ENCODE measurements at places on chromosomes 3 and 15. TPM values are rescaled to one million over a fixed set of nuclear protein-coding genes. Genes with fewer than 3 reads are reported as not detected.

DNA sequence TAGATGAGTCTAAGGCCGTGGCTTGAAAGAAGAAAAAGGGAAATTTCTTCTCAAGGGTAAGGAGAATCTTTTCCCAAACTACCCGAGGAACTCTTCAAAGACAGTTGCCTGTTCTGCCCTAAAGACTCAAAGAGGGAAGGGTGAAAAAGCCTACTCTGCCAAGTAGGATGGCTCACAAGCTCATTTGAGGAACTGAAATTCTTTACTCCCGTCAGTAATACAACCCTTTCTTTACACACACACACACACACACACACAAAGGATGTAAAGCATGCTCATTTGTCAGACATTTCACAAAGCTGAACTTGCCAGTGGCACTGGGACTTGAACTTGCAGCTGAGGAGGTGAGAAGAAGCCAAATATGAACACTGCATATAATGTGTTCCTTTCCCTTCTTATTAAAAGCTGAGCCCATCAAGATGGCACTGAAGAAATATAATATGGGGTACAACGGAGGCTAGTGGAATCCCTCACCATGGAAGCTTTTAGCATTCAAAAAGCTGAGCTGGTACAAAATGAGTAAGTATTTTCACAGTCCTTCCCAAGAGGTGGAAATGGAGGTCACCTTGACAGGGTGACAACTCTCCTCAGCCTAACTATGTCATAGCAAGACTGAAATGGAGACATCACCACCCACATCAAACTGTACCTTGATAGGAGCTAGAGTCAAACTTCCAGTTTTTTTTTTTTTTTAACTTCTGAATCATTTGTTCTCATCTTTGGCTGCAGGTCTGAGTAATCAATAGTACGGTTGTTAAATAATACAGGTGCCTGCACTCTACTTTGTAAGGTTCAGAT, 57.6 kb downstream of the TAFA4 start:
- DNase-seq: no peak

DNA sequence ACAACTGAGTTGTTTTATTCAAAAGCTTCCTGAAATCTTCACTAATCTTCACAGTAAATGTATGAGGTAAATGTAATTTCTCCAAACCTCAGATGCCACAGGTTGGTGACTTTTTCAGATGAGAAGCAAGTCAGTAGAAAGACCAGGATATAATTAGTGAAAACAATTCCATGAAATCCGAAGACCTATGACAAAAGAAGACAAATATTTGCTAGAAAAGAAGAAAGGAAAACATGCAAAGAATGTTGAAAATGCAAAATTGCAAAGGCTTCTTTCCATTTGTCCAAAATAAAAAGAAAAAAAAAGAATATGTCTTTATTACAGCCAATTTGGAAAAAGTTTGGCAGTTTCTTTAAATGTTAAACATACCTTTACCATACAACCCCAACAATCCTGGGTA, 88.3 kb upstream of the MYRIP start:
- no peak for DNase-seq

DNA sequence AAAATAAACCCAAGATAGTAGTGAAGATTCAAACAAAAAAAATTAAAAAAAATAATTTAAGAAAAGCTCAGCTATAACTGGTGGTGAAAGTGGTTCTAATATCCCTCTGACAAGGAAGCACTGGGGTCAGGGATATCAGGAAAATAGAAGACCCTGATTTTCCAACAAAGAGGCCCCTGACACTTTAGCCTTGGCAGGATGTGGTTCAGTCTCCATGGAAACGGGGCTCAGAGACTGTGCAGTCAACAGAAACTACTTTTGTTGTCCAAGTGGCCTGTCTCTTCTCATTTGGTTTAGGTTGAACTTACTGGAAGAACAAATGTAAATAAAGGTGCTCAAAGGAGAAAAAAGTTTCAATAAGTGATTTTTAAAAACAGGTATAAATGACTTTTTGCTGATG, 27.2 kb downstream of the INTS14 start:
- DNase-seq: no peak

- DNase-seq: no peak
These were observed 71.9 kb downstream of the CMTM8 start for GRCh38 chr3:32310336-32310735.

- no peak for DNase-seq
These were observed 1.5 kb upstream of the SNX22 start for GRCh38 chr15:64149893-64150578.

Gene SAXO2
- 0.58 TPM for total RNA-seq
